ENCODE measurements at places on chromosomes 3 and 15.
A peak's percentile ranks its signal among the peaks of the same experiment; 100 is the strongest.

- ATAC-seq: no peak
Measured at GRCh38 chr15:34365836-34366235, 1.2 kb downstream of the LPCAT4 start.

- peak; percentile 99 for ATAC-seq
Measured at GRCh38 chr3:4416961-4417360, 50.1 kb downstream of the SUMF1 start.

- ATAC-seq: peak; percentile 22
Measured at GRCh38 chr3:73729969-73730440, 105.3 kb upstream of the PDZRN3 start.

GRCh38 chr3:195208183-195208582 lies 62.8 kb downstream of the XXYLT1 start:
- ATAC-seq: no peak

DNA sequence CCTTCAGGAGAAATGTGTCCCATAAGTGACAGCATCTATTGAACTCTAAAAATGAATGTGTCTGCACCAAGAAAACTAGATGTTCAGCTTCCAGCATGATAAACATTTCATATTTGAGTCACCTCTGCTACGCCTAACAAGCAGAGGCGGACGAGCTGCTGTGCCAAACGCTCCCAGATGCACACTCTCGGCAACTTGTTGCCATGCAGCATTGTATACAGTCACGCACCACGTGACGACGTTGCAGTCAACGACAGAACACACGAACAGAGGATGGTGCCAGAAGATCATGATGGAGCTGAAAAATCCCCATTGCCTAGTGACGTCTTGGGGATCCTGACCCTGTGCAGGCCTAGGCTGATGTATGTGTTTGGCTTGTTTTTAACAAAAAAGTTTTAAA lies 137.5 kb downstream of the XXYLT1 start:
- peak; percentile 87 for ATAC-seq

- ATAC-seq: no peak
Measured at GRCh38 chr3:120071259-120071658, 23.0 kb downstream of the GSK3B start.

- no peak for ATAC-seq
Measured at GRCh38 chr3:59788133-59788532, 738.3 kb upstream of the CFAP20DC start.

DNA sequence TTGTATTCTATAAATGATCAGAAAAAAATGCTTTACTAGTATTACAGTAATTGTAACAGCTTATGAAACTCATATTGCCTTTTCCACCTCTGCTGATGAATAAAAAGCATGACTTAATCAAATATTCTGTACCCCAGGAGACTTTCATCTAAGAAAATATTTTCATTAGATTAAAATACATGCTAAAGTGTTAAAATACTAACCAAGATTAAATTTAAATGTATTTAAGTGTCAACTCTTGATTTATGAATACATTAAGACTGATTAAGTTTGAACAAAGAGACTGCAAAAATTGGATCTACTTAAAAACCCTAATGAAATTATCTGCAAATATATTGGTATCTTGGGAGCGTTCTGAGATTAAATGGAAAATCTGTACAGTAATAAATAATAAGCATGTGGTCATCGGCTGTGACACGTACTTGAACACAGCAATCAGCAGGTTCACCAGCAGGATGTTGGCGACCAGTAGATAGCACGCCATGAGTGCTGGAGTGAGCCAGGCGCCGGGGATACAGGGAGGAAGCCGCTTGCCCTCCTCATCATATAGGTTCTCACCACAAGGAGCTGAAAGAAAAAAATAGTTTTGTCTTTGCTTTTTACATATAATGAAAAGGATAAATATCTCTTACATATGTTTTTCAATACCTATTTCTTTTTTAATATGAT lies 36.6 kb upstream of the MTMR10 start:
- no peak for ATAC-seq

DNA sequence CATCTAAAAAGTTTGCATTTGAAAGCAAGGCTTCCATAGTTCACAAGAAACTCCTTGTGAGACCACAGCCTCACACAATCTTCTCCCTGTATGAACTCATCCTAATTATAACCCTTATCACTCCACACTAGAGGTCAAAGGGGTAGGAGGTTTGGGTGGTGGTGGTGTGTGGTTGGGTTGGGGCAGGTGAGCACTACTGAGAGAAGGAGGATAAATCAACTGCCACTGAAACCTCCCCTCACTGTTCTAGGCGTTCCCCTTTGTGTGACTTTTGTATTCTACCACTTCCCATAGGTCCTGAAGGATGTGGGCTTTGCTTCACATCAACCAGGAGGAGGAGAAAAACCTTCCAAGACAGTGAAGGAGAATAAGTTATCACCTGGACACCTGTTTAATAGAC lies 6.4 kb upstream of the AGBL1 start:
- ATAC-seq: no peak

DNA sequence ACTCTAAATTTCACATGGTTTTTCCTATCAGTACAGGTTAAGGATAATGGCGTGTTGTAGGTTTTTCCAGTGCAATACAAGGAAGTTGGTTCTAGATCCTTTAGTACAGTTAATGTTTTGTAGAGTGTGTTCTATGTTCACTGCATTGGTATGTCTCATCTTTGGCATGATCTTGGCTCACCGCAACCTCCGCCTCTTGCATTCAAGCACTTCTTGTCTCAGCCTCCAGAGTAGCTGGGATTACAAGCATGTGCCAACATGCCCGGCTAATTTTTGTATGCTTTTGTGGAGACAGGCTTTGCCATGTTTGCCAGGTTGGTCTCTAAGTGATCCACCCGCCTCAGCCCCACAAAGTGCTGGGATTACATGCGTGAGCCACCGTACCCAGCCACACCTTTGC lies 30.4 kb downstream of the SNRPN start:
- ATAC-seq: peak; percentile 47

DNA sequence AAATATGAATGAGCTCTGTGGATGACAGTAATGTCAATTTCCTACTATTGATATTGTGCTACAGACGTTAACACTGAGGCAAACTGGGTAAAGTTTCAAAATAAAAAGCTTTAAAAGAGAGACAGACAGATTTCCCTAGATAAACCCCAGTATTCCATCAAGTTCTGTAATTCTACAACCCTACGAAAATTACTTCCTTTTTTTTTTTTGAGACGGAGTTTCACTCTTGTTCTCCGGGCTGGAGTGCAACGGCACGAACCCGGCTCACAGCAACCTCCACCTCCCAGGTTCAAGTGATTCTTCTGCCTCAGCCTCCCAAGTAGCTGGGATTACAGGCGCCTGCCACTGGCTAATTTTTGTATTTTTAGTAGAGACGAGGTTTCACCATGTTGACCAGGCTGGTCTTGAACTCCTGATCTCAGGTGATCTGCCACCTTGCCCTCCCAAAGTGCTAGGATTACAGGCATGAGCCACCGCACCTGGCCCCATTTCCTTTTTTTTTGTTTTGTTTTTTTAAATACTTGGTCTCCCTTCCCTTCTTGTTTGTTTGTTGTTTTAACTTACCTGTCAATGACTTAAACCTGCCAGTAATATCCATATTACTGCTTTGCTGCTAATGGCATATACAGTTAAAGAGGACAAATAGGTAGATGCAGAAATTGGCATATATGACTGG lies 57.2 kb downstream of the CBLB start:
- ATAC-seq: no peak

DNA sequence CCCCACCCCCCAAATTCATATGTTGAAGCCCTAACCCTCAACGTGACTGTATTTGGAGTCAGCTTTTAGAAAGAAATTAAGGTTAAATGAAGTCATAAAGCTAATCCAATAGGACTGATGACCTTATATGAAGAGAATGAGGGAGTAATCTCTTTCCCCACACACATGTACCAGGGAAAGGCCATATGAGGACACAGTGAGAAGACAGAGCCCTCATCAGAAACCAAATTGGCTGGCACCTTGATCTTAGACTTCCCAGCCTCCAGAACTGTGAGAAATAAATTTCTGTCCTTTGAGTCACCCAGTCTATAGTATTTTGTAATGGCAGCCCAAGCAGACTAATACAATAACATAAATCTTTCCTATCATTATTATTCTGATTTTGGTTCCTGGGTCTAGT lies 194.7 kb upstream of the NANOGP8 start:
- no peak for ATAC-seq

DNA sequence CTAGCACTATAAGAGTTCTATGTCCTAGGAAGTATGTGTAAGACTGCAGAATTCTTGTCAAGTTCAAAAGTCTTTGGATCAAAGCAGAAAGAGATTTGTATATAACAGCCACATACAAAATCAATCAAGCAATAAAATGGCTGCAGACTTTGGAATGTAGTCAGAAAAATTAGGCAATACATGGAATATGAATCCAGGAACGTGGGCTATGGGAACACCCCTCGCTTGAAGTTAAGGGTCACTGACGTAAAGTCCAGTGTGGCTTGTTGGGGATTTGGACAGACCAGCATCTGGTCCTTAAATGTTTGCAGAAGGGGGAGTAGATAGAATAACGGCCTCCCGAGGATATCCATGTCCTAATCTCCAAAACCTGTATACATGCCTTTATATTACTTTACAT lies 178.6 kb downstream of the ADAMTS9 start:
- ATAC-seq: no peak

- no peak for ATAC-seq
Measured at GRCh38 chr15:37900326-37901221, 33.9 kb upstream of the TMCO5A start.

DNA sequence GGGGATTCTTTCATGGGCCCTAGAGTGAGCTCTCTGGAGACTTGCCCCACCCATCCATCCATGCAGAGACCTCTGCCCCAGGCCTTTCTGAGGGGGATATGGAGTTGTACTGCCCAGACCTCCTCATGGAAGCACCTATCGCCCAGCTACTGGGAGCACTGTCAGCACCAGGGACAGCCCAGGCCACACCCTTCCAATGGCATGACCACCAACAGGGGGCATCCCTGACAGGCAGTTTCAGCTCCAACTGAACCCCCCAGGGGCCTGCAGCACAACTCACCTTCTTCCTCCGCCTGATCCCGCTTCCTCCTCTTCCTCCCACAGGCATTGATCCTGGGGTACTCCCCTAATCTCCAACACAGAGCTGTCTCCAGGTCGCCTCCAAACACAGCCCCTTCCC lies 21.8 kb downstream of the MRPS11 start:
- ATAC-seq: no peak

GRCh38 chr3:36765104-36765503 lies 751 bp upstream of the DCLK3 start:
- no peak for ATAC-seq

DNA sequence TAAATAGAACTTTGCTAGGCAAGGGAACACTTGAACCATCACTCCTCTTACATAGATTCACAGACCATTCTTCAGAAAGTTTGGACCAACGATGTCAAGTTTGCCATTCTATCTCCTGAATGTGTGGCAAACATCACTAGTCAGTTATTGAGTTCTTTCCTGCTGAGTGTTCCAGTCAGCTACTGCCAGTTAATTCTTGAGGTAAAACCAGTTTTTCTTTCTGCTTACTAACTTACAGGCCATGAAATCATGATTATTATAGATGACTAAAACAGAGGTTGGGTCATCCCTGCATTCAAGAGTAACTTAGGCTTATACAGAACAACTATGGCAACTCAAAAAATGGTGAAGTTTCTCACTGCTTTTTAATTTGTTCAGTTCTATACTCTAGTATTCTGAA lies 88.2 kb downstream of the AP4E1 start:
- peak; percentile 89 for ATAC-seq

DNA sequence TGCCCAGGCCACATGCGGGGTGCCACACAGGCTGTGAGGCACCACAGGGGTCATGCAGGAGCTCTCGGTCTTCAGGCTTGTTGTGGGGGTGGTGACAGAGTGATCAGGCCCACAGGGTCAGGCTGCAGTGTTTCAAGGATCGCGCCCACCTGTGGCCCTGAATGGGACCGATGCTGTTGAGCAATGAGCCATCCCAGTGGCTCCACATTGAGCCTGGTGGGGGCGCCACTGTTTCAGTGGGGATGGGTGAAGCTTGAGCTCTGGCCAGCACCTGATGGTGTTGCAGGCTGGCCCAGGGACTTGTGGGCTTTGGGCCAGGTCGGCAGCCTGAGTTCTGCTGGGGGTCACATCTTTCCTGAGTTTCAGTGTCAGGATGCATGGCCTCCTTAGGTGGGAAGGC lies 230.1 kb downstream of the UBE3A start:
- ATAC-seq: no peak

DNA sequence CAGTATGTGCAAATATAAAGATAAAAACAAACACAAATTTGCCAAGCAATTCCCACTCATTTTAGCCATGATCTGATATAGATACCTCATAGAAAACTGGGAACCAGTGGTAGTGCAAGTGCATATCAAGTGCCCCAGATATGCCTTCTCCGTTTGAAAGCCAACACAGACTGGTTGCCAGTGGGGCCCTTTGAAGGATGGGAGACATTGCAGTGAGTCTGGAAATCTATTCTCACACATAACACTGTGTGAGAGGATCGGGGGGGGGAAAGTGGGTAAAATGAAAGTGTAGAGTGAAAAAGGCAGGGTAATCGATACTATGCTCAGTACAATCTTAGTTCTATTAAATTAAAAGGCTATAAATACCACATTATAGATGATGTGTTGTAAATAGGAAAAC lies 83.0 kb downstream of the CBLB start:
- ATAC-seq: no peak

- ATAC-seq: no peak
Measured at GRCh38 chr3:29453284-29454001, 172.6 kb downstream of the RBMS3 start.

- no peak for ATAC-seq
Measured at GRCh38 chr3:193465992-193466608, 87.5 kb upstream of the ATP13A5 start.

- no peak for ATAC-seq
Measured at GRCh38 chr3:138373736-138374094, 25.3 kb downstream of the MRAS start.

GRCh38 chr15:47331829-47332393 lies 385.4 kb upstream of the SEMA6D start:
- no peak for ATAC-seq

DNA sequence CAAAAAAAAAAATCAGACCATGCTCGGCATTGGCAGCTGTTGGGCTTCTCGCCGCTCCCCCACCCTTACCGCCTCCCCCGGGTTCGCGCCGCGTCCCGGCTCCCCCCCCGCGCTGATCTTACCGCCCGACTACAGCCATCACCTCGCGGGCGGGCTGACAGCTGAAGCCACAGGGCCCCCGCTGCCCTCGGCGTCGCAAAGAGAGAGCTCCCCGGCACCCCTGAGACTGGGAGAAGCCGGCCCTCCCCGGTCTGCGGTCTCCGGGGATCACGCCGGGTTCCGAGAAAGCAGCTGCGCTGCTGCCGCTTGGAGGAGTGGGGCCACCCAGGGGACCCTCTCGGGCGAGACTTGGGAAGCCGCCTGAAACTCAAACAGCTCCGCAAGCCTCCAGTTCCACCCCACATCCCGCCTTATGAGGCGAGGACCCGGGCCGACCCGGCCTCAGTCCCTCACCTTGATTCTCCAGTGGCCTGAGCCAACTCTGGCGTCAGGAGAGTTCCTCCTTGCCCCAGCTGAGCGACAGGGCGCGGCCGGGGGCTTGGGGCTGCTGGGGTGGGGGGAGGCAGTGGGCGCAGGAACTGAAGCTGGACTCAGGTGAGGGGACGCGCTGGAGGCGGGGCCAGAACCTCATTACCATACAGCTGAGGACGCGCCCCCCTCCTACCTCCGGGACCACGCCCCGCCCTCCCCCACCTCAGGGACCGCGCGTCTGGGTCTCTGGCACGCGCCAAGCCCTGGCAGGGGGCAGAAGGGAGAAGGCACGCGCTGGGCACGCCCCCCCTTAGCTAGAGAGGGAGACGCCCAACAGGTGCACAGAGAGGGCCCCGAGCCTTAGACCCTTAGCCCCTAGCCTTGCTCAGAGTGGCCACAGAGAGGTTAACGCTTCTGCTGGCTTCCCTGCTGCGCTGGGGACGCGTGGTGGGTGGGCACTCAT lies 1.0 kb upstream of the DLL4 start:
- peak; percentile 2 for ATAC-seq

- no peak for ATAC-seq
Measured at GRCh38 chr3:169818316-169818715, 5.6 kb upstream of the LRRC34 start.
